Activated CD8-positive, alpha-beta memory T cell treated with anti-CD3 and anti-CD28 coated beads for 36 hours (primary cell): ENCODE measurements at places on chromosomes 7 and 10. TPM values are rescaled to one million over a fixed set of nuclear protein-coding genes. Genes with fewer than 3 reads are reported as not detected.

Gene NAT16
- not detected for total RNA-seq

Gene TMEM72
- not detected for total RNA-seq

Gene TBX20
- not detected for total RNA-seq

Gene CXCL12
- not detected for total RNA-seq

Gene ARL3
- total RNA-seq, result 9.0 TPM

Gene SLC26A5
- total RNA-seq, result not detected

Gene GIMAP5
- 61.0 TPM for total RNA-seq

Gene WDR91
- 23.9 TPM for total RNA-seq

Gene UNCX
- total RNA-seq, result not detected

Gene GPR26
- total RNA-seq, result not detected

Gene SVIL
- 4.6 TPM for total RNA-seq

Gene GATAD1
- 19.4 TPM for total RNA-seq

Gene ZNF398
- 13.1 TPM for total RNA-seq

Gene ABCA13
- not detected for total RNA-seq

Gene SFMBT2
- 22.6 TPM for total RNA-seq

Gene CYP2C18
- total RNA-seq, result not detected

Gene CRYGN
- total RNA-seq, result not detected

Gene ZNF273
- 8.3 TPM for total RNA-seq

Gene TMEM60
- 8.2 TPM for total RNA-seq

Gene ZNF212
- 14.0 TPM for total RNA-seq

Gene LMTK2
- total RNA-seq, result 14.7 TPM

Gene LBX1
- total RNA-seq, result not detected

Gene ITPRID1
- not detected for total RNA-seq

Gene GJD4
- not detected for total RNA-seq

Gene SUGCT
- 1.1 TPM for total RNA-seq

Gene PDSS1
- total RNA-seq, result 31.8 TPM

Gene LIPJ
- total RNA-seq, result not detected

Gene GNB2
- total RNA-seq, result 235 TPM

Gene OR2A5
- total RNA-seq, result not detected

Gene MPP7
- 5.8 TPM for total RNA-seq

Gene DDX50
- 60.1 TPM for total RNA-seq

Gene PRKAG2
- total RNA-seq, result 24.8 TPM

Gene AGR2
- not detected for total RNA-seq

Gene IFIT5
- 6.5 TPM for total RNA-seq

Gene ENTPD1
- 9.7 TPM for total RNA-seq

Gene GBF1
- total RNA-seq, result 36.1 TPM

Gene CCL24
- not detected for total RNA-seq

Gene AKR1C4
- total RNA-seq, result not detected

Gene AKR1C8
- not detected for total RNA-seq

Gene AIMP2
- 77.0 TPM for total RNA-seq

Gene TMEM140
- total RNA-seq, result 2.8 TPM

Gene SPDYE9
- total RNA-seq, result not detected

Gene EVX1
- total RNA-seq, result not detected

Gene DNAJC12
- 36.0 TPM for total RNA-seq

Gene RINT1
- total RNA-seq, result 29.7 TPM
